Activated T-cell treated with anti-CD3 and anti-CD28 coated beads, Interleukin-2, amount 50 U/mL, for 1 hour (primary cell): ENCODE measurements at places on chromosomes 13 and 19.

DNA sequence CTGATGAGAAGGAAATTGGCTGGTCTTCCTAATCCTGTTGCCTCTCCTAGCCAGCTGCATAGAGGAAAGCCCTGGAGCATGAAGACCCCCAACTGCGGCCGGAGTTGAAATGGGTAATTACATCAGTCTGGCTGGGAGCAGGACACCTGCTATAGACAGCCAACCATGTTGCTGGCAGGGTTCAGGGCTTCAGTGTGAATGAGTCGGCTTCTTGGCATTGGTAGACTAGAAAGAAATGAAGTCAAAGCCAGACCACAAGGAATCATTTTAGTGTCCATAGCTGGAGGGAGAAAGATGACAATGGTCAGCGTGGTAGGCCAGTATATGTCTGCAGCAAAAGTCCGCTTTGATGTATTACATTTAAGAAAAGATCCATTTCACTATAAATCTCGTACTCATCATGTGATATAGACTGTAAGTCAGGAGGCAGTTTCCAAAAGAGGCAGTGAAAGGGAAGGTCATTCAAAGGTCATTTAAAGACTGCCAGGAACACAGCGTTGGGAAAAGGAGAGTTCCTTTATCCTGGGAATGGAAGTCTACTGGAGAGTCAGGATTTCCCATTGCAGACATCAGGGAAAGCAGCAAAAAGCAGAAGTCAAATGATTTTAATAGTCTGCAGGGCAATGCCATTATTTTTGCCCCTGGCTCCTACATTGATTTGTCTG is 262.7 kb downstream of the DNAJC15 start:
- no peak for DNase-seq

GRCh38 chr13:78686461-78686860 is 27.5 kb upstream of the OBI1 start:
- DNase-seq: no peak

DNA sequence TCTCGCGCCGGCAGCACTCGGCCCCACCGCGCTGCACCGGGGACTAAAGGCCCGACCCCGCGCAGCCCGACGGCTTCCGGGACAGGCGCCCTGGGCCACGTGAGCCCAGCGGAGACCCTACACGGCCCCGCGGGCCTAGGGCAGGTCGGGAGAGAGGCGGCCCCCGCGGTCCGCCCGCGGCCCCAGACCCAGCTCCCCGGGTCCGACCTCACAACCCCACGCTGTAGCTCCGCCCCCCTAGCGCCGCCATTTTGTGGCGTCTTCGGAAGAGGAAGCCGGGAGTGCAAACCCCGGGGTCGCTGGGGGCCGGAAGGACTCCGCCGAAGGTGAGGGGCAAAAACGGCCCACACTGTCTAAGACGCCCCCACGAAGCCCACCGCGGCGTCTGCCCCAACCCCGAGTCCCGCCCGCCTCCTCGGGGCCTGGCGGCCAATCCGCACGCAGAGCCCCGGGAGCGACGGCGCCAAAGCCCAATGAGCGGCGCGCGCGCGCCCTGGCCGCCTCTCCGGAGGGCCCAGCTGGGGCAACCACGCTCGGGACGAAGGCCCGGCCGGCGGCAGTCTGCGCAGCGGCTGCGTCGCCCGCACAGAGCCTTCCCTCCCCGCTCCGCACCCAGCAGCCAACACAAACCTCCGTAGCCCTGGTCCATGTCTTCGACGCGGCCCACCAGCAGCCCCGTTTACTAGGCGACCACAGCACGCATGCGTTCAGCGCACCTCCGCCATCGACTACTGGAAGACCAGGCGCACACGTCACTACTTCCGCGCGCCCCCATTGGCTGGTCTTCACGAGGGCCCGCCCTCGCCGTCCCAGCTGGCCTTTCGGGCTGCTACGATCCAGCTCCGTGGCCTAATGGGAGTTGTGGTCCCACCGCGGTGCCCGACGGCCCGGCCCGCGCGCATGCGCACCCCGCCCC is at the start of gene AKAP8:
AKAP8 (minus strand) TSS at position 705 of the 916 bp plus-strand sequence; CDS start at position 649, 56 bp downstream.
- DNase-seq: peak; percentile 98

- no peak for DNase-seq
Measured at GRCh38 chr13:79231887-79232286, 174.2 kb downstream of the RBM26 start.

GRCh38 chr19:34171539-34171876 is 796 bp upstream of the LSM14A start:
- DNase-seq: no peak

DNA sequence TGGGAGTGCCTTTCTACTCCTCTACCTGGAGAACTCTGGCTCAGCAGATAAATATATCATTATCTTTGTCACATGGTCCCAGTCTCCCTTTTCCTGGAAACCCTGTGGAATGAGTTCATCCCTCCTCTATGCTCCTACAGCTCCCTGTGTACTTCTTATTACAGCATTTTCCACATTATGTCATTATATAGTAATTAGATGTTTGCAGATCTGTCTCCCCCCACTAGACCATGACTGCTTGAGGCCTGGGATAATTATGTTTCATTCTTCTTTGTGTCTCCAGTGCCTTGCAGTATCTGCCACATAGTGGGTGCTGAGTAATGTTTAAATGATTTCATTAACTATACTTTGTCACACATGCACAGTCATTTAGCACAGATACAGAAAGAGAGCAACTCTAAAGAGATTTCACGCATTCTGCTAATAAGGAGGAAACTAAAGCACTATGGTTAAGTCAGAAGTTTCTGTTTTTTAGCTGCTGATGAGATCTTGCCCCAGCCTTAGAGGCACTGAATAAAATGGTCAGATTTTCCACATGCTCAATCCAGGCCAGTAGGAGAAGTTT is 66.1 kb upstream of the DIAPH3 start:
- DNase-seq: no peak

- no peak for DNase-seq
Measured at GRCh38 chr13:33080972-33081590, 64.9 kb downstream of the KL start.

DNA sequence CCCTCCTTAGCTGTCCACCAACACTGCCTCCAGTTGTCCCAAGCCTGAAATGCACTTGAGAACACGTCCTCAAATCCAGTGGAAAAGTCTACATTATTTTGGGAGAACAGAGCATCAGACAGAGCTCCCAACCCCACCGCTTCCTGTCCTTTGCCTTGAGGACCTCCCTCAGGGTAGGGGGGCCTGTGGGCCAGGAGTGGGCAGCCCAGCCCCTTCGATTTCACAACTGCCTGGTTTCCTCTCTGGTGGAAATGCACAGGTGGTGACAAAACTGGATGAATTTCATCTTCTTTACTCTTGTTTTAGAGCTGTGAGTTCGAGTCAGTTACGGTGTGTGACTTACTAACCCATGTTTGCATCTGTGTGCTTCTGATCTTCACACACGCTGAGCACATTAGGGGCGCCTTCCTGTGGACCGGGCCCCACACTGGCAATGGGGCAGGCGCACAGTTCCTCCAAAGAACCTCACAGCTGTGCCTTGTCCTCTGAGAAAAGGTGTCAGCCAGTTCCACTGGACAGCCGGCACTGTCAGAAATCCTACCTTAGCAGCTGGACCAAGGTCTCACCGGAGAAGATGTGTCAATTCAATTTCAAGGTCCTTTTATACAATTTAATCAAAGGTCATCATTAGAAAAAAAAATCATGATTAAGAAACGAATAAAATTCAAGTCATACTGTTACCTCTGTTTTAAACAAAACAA is 80.2 kb downstream of the IRS2 start:
- DNase-seq: no peak

DNA sequence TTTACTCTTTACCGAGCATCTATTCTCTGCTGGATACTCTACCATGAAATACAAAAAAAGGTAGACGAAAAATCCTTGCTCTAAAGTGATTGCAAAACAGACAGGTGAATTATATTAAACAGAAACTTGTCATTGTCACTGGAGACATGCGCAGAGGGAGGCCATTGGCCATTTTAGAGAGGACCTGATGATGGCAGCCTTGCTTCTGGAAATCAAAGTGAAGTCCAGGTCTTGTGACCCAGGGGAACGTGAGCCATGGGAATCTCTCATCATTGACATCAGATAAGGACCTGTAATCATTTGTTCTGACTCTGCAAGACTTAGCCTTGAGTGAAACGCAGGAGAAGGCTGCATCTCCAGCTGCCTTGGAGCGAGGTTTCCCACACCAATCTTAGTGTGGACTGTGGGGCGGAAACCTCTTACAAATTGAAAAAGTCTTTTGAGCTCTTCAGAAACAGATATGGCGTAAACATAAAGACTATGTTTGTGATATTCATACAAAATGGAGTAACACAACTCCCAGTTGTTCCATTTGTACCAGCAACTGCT is 16.8 kb upstream of the SLC46A3 start:
- DNase-seq: no peak

DNA sequence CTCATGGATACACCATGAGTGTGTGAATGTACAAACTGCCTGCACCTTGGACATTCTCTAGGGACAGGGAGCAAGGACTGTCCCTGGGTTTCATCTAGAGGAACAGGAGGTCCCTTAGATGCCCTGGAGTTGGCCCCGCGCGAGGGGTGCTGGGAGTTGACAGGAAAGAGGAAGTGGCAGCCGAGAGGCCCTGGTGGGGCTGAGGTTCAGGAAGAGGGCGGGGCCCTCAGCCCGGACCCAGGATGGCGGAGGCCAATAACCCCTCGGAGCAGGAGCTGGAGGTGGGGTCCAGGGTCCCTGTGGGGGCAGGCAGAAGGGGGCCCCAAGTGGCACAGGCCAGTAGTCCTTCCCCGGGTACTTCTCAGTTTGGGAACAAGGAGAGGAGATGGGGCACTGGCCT is 6.9 kb downstream of the PKN1 start:
- DNase-seq: peak; percentile 74

- DNase-seq: no peak
Measured at GRCh38 chr13:47126432-47126831, 229.6 kb upstream of the HTR2A start.

DNA sequence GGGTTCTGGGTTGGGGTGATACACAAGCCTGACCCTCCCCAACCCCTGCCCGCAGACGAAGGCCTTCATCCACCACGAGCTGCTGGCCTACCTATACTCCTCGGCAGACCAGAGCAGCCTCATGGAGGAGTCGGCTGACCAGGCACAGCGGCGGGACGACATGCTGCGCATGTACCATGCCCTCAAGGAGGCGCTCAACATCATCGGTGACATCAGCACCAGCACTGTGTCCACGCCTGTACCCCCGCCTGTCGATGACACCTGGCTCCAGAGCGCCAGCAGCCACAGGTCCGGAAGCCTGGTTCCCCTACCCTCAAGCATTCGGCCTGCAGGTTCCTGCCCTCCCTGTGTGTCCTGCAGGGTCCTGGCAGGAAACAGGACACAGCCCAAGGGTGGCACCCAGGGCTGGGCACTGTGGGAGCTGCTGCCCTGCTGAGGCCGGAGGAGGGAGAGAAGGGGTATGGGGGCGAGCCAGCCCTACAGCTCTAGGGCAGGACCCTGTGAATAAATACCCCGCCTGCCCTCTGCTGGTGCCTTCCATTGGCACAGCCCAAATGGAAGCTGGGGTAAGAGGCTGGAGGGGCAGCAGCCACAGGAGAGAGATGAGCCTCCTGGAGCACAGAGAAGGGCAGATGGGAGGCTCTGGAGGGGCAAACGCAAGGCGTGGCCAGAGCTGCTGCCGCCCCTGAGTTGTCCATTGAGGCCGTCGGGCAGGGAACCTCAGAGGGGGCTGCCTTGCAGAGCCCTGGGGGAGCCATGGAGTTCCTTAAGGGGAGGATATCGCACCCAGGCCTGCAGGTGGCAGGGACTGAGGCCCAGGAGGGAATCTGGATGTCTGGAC is 6.8 kb downstream of the TMED1 start:
- no peak for DNase-seq

GRCh38 chr19:49475995-49476880 is 2.2 kb downstream of the FLT3LG start:
- DNase-seq: peak; percentile 73

DNA sequence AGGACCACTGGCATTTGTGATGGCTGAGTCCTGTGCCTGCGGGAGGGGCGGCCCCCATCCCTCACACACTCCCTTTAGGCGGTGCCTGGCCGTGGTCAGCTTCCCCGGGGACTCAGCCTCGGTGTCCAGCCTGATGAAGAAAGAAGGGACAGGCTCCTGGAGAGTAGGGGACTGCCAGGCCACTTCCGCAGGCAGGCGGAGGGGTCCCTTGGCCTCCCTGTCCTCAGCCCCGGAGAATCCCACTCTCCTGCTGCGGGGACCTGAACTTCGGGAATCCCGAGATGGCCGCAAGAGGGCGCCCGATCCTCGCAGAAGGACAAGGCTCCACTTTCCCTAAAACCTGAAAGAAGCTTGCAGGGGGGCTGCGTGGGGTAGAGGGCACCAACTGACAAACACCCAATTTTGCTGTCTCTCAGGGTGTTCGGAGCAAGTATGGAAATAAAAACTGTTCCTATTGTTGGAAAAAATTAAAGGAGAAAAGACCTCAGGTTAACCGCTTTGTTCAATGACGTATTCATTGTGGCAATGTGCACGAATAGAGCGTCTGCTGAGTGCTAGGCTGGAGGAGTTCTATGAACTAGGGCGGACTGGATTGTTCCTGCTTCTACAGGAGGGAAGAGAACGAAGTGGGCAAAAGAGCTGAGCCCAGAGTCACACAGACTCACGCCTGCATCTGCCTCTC is 297.3 kb downstream of the ZNF536 start:
- DNase-seq: peak; percentile 51

GRCh38 chr19:32012886-32013631 is 332.4 kb upstream of the ZNF507 start:
- no peak for DNase-seq

GRCh38 chr19:55650126-55650557 is 2.1 kb downstream of the CCDC106 start:
- DNase-seq: no peak

- DNase-seq: no peak
Measured at GRCh38 chr19:57665261-57665806, 3.4 kb upstream of the ZSCAN4 start.

- DNase-seq: no peak
Measured at GRCh38 chr19:19533841-19534240, 4.2 kb upstream of the CILP2 start.

DNA sequence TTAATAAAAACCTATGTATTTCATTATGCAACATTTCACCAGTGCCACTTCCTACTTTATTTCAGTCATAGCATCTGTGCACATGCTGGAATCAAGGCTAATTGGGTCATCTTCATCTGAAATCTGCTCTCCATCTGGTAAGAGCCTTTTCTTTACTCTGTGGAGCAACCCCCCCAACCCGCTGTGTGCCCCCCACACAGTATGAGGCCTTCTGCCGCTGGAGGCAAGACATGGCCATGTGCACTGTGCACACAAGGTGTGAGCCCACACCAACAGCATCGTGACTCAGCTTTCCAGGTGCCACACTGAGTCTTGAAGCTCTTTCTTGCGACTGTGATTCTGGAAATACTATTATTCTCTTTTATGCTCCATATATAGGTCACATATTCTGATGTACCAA is 471.0 kb downstream of the TBC1D4 start:
- DNase-seq: no peak

DNA sequence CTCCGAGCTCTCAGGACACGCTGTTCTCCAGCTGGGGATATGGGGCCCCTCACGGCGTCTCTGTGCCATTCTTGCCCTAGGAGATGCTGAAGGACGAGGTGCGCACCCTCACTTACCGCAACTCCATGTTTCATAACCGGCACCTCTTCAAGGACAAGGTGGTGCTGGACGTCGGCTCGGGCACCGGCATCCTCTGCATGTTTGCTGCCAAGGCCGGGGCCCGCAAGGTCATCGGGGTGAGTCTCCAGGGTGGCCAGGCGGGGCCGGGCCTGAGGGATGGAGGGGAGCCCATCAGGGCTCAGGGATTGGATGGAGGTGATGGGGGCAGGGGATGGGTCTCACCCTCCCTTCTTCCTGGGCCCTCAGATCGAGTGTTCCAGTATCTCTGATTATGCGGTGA is 4.8 kb downstream of the PRMT1 start:
- no peak for DNase-seq
